ENCODE measurements at places on chromosomes 3 and 15.

GRCh38 chr15:38819387-38819950, 254.9 kb upstream of the RASGRP1 start:
- no peak for DNase-seq

DNA sequence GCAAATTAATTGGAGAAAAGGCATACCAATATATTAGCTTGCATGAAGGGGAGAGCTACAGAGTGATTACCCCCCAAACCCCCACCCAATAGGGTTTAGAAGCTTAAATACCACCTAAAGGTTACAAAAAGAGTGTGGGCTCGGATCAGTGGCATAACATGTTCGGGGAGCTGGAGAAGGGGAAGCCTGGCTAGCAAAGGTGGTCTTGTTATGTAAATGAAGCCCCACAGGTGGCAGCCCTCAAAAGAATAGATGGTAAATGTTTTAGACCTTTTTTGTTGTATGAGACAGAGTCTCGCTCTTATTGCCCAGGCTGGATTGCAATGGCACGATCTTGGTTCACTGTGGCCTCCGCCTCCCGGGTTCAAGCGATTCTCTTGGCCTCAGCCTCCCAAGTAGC, 10.9 kb upstream of the PXK start:
- no peak for DNase-seq

- no peak for DNase-seq
Observed at GRCh38 chr3:151101270-151101969, 16.0 kb downstream of the MED12L start.

DNA sequence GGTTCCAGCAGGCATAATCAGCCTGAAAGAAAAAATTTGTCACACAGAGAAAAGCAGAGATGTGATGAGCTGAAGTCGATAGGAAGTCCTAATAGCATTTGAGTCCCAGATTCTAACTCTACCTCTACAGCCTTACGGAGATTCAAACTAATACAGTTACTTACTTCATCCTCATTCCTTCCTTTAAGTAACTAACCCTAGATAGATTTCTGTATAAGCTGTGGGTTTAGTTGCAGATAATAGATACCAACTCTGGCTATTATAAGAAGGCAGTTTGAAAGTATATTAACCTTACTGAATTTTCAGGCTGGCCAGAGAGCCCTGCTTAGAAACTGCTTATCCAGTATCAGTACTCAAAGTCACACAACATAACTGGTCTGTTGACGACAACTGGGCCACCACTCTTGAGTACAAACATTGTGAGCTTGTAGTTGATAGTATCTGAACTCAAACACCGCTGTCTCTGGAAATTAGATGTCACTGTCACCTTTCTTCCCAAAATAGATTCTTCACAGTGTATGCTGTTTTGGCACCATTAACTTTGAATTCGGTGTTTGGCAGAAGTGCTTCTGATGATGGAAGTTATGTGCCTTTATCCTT, 484.3 kb downstream of the DIPK2A start:
- no peak for DNase-seq

DNA sequence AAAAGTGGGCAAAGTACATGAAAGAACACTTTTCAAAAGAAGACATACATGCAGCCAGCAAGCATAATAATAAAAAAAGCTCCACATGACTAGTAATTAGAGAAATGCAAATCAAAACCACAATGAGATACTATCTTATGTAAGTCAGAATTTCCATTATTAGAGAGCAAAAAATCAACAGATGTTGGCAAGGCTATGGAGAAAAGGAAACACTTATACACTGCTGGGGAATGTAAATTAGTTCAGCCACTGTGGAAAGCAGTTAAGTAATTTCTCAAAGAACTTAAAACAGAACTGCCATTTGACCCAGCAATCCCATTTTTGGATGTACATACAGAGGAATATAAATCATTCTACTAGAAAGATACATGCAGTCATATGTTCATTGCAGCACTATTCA, 360.7 kb downstream of the NSUN3 start:
- peak; percentile 46 for DNase-seq

- no peak for DNase-seq
Observed at GRCh38 chr15:43239732-43240491, 19.1 kb upstream of the EPB42 start.
